Left colon (tissue), 2 donors: ENCODE measurements at places on chromosomes 12 and 14.

DNA sequence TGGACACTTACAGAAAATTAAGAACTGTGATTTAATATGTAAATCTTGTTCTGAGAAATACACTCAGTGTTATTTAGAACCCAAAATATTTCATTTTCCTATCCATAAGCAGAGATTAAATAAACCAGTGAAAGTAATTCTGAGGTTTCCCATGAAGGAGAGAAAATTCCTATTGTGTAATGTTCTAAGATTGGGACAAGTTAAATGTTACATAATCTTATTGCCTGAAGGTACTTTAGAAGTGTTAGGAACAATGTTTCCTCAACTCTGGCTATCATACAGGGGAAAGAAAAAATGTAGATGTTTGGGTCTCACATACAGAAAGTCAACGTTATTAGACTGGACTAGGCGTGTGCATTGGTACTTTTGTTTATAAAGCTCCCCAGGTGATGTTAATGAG lies 281.9 kb upstream of the SYT10 start:
- DNase-seq: no peak

DNA sequence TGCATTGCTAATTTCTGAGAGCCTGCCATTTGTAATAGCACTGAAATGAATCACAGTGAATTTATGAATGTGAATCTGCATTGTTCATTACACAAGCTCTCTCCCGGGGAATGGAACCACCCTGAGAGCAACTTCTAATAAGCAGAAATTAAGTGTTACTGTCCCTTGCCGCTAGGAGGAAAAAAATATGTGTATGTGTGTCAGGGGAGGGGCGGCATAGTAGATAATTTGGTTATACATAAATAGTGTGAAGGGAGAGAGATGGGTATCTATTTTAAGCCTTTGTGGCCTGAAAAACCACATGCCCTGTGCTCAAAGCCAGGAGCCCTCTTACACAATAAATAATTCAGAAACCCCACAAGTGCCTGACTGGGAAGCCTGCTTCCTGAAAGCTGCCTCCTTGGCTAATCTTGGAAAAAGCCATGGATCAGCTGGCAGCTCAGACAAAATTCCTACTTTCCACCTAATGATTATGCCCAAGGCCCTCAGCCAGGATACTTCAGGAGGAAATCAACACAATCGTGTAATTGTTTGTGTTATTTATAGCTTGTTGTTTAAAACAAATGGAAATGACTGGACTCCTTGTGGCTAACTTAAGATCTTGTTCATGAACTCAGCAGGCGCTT lies 366.2 kb upstream of the KITLG start:
- DNase-seq: no peak

DNA sequence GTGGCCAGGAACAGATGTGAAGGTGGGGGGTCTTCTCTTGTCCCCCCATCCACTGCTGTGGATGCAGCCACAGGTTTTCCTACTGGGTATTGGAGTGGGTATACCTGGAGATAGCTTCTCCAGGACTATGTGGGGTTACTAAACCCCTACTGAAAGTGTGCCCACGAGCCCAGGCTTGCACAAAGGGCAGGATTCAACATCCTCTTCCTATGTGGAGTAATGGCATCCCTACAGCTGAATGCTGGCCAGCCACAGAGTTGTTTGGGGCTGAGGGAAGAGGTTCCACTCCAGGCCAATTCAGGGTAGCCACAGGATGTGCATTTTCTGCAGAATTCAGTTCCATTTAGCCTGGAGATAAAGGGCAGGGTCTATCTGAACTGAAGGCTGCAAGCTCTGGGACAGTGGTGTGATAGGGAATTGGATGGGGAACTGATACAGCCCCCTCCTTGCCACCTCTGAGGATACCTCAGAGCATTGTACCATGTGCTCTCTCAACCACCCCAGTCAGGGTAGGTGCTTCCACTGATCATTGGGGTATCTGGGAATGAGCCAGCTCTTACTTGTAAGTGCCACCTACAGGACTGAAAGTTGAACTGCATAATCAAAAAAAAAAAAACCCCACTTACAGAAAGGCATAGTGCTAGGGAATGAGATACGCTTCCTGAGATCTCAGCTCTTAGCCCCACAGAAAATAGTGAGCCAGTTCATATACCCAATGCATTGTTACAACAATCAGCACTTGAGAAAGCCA lies 187.1 kb downstream of the KITLG start:
- no peak for DNase-seq

- DNase-seq: no peak
Measured at GRCh38 chr12:62693376-62694050, 226.9 kb downstream of the MON2 start.

DNA sequence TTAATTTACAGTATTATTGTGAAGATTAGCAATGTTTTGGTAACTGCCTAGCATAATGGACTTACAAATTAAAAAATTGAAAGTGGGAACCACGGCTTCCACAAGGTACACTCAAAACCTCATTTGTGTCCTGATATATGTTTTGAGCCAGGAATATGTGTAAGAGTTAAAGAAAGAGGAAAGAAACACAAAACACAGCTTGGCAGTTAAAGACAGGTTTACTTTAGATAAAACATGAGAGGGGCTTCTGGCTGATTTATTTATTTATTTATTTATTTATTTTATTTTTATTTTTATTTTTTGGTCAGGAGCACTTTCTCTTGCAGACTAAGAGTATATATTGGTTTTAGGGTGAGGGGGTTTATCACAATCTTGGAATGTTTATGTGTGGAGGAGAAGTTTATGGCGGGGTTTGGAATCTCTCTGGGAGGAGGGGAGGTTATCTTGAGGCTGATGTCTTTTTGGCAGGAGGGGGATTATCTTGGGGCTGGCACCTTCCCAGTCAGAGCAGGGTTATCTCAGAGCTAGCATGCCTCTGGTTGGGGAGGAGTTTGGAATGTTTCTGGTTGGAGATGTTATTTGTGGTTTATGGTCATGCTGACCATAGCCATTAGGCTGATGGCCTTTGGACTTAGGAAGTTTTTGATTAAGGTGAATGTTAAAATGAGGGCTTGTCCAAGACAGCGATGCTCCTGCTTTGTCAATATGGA lies 436.7 kb downstream of the DAD1 start:
- no peak for DNase-seq

- peak; percentile 30 for DNase-seq
Measured at GRCh38 chr12:94676031-94676641, 25.8 kb upstream of the TMCC3 start.

DNA sequence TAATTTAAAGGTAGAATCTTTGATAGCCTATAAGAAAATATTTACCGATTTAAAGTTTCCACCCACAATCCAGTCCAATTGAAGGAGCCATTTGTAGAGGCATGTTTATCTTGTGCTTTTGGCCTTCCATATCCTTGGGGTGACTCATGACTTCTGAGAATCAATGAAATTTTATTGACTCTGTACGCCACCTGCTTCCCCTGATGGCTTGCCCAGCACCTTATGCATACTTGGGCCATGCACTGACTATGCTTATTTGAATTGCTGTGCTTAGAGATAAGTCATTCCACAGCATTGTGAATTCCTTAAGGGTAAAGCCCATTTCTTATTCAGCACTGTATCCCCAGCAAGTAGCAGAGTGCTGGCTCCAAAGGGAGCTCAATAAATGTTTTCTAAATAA lies 954.8 kb upstream of the SEL1L start:
- DNase-seq: no peak

GRCh38 chr12:80937391-80938238 lies at the start of gene LIN7A:
TSS of gene LIN7A (minus strand) at chr12:80937934. CDS start at chr12:80937722, 212 bp downstream.
- DNase-seq: no peak

GRCh38 chr12:77795699-77796098 lies 35.0 kb upstream of the NAV3 start:
- DNase-seq: no peak

- peak; percentile 41 for DNase-seq
Measured at GRCh38 chr14:94129758-94130414, 482 bp upstream of the IFI27L2 start.

- no peak for DNase-seq
Measured at GRCh38 chr14:56241461-56241860, 123.2 kb downstream of the PELI2 start.

DNA sequence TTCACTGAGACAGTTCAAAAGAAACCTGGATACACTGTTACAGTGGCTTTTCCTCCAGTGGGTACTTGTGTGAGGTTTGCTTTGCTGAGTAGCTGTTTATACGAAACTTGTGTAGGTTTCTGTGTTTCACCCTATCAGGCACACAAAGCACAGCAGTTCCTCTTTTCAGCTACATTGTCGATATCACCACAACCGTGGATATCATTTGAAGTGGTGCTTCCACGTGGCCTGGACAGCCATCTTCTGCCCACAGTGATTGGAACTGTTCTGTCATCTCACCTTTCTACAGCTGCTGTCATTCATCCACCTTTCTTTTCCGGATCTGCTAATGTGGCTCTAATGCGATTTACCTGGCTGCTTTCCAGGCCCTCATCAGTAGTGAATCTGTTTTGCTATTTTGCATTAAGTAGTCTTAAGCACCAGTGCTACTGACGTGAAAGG lies 368.8 kb downstream of the SYT1 start:
- no peak for DNase-seq

GRCh38 chr12:104602896-104603295 lies 146.1 kb downstream of the CHST11 start:
- DNase-seq: no peak

GRCh38 chr12:25935355-25936144 lies 22.9 kb upstream of the RASSF8 start:
- no peak for DNase-seq

DNA sequence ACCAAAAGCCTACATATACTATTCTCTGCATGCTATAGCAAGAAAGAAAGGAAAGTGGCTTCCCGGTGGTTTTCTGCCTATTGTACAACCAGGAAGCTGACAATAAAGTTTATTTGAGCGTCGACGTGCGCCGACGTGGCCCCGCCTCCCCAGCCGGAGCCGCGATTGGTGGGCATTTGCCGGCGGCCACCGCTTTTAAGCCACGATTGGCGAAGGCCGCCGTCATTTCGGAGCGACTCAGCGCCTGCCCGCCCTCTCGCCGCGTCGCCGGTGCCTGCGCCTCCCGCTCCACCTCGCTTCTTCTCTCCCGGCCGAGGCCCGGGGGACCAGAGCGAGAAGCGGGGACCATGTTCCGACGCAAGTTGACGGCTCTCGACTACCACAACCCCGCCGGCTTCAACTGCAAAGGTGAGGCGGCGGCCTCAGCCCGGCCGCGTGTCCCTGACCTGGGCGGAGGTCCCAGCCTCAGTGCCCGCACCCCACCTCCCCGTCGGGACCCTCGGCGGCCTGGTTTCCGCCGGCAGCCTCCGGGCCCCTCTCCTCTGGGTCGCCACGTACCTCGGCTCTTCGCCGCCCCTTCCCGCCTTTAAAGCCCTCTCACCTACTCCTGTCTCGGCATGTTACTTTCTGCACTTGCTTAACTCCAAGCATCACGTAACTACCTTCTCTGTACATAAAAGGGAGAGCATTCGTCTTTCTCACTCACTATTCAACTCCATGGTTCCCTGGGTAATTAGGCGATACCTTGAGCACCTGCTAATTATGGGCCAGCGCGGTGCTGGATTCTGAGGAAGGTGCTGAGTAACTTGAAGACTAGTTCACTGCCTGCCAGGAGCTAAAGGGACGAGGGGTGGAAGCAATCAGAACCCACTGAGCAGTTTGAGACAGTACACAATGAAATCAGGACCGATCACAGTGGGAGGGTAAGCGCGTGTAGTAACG lies at the start of gene RTRAF:
TSS of gene RTRAF (plus strand) at position 254 of the 942 bp plus-strand sequence. CDS start at position 348, 94 bp downstream.
- peak; percentile 96 for DNase-seq

DNA sequence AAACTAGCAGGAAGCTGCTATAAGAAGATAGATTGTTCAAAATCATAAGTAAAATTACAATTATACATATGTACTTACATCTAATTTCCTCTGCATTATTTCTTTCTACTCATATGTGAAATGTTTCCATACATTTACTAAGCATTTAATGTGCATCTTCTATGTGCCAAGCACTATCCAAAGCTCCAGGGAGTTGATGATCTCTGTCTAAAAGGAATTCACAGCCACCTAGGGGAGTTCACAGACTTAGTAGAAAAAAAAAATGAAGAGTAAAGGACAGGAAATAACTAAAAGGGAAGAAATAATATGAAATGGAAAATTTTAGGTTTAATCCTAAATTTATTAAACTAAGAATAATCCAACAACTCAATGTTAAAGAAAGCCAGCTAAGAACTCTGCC lies 91.7 kb downstream of the EFCAB11 start:
- DNase-seq: no peak

DNA sequence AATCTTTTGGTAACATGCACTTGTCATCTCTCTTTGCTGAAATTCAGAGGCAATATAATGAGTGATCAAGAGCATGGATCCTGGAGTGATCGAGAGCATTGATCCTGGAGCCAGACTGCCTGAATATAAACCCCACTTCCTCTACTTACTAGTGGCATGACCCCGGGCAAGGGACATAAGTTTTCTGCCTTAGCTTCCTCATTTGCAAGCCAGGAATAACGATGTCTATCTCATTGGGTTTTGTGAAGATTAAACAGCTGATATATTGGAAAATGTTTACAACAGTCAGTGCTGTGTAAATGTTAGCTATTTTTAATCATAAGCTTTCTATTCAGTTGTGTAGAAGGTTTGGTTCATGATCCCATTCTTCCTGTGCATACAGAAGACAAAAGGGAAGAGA lies 2.4 kb upstream of the CSRNP2 start:
- DNase-seq: no peak

DNA sequence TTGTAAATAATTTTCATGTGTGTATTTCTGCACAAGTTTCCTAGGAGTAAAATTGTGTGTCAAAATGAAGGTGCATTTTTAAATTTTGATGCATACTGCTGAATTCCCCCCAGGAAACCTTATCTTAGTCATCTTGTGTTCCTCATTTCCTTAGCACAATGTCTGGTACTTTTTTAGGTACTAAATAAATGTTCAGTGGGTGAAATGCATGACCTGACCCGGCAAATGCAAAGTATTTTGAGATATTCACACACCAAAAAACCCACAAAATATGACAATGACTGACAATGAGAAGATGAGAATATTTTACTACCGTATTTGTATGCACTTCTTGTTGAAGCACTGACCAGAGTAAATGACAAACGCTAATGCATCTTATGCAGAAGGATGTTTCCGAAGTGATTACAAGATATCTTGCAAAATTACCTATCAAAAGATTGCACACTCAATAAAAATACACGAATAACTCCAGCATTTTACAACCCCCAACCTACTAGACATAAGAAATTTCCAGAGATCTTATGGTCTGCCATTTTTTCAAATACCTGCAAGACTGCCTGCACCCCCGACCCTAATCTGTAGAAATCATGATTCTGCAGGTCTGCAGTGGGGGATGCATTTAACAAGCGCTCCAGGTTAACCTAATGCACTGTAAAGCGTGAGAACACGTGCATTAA lies 895 bp upstream of the PRKAB1 start:
- DNase-seq: no peak

DNA sequence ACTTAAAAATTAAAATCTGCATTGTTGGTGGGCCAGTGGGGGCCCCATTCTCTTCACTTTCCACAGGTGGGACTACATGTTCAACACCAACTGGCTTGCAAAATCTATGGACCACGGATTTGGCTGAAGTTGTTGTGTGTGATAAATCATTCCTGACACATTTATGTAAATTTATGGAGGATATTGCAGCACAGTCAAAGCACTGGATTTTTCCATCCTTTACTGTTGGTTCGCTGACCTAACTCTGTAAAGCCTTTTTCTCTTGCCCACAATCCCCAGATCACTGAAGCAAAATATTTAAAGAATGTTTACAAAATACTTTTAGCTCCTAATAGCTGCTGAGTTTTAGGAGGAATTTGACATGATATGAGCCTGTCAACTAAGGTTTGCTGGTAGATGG lies 219.7 kb upstream of the PRICKLE1 start:
- no peak for DNase-seq
